ENCODE measurements at places on chromosomes 11 and 22.
A peak's percentile ranks its signal among the peaks of the same experiment; 100 is the strongest.

DNA sequence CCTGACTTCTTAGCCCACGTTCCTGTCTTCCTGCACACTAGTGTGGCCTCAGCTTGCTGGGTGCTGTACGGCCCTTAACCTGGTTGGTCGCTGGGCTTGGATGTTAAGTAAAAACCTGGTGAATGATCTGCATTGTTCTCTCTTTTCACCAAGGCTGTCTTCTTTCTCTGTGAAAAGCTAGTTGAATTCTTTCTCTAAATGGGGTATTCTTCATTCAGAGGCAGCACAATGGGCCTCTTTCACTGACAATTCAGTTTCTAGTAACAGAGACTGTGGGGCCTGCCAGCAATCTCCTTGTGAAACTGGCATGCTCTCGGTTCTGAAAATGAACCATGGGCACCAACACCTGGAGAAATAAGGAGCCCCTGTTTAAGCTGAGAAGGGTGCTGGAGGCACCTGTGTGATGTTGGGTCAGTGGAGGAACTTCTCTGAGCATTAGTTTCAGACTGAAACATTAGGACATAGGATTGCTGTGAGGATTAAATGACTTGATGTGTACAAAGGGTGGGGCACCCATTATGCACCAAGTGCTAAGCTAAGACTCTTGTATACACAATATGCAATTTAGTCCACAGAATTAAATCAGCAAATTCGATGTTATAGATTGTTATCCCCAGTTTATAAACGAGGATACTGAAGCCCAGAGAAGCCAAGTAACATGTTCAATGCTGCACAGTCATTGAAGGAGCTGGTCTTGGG is 33.1 kb upstream of the ELF5 start:
- peak; percentile 99 for DNase-seq

DNA sequence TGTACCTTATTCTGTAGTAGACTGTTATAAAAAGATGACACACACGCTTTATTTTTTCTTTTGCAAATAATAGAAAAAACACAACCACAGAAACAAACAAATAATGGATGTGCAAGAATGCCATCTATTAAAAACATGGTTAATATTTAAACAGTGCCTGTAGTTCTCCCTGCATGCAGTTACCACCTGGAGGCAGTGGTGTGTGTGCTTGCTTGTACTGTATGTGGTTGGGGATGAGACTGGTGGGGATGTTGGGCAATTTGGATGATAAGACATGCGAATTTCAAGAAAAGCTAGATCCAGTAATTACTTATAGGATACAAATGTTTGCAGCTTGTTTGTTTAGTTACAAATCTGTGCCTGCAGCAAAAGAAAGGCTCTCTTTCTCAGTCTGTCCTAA is 3.6 kb downstream of the C11orf87 start:
- DNase-seq, result no peak

- no peak for DNase-seq
Measured at GRCh38 chr22:44547371-44547770, 49.3 kb upstream of the RTL6 start.

GRCh38 chr11:44862558-44863101 is 88.1 kb downstream of the TP53I11 start:
- DNase-seq, result no peak

DNA sequence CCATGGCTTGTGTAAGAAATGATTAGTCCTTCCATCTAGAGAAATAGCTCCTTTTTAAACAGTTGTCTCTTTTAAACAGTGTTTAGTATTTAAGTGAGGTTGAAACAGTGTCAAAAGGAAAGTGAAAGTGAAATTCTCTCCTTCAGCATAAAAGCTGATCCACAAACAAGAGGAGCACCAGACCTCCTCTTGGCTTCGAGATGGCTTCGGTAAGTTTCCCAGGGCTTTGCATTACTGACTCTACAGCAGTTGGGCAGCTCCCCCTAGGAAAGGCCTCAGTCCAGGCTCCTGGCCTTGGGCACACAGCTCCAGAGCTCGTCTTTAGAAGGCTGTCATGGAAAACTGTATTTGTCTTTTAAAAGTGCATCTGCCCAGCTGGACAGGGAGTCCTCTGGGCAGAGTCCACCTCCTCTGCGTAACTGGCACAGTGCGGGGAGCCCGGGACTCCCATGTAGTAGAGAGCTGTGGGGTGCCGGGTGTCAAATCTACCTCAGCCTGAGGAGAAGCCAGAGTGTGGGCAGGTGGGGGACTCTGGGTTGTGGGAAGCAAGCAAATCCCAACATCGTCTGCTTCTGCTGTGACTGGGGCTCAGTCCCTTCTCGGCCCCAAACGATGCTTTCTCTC is at the start of gene PLAAT4:
TSS of gene PLAAT4 (plus strand) at position 140 of the 624 bp plus-strand sequence. CDS start at position 201, 61 bp downstream.
- peak; percentile 28 for DNase-seq

- DNase-seq, result no peak
Measured at GRCh38 chr11:33347490-33348125, 90.4 kb downstream of the HIPK3 start.

DNA sequence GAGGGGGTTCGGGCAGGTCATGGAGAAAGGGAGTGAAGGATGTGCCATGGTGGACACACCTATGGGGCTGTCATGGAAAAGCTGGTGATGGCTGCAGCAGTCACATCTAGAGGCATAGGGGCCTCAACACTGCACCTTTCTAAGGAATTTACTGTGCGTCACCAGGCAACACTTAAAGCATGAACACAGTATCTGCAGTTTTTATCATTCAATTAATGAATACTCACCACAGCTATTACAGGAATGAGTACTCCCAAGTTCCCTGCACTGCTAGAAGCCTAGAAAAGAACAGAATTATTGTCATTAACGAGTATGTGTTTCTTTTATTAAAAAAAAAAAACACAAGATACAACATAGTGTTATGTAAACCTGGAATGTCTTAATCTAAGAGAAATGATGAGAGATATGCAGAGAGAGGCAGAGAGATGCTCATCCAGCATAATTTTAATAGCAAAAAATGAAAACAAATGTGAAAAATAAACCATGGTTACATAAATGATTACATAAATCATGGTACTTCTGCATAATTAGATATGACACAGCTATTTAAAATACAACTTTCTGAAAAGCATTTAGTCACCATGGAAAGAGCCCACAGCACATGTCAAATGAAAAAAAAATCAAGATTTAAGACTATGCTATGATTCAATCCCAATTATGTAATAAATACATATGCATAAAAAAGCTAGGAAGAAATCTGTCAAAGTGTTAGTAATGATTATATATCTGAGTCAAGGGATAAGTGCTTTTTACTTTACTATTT is 19.2 kb downstream of the SERPIND1 start:
- no peak for DNase-seq

GRCh38 chr11:75474878-75475766 is 42.1 kb upstream of the KLHL35 start:
- DNase-seq, result no peak

- no peak for DNase-seq
Measured at GRCh38 chr22:45502215-45503049, at the start of gene FBLN1. TSS of gene FBLN1 (plus strand) at chr22:45502883. CDS start at chr22:45502986, 103 bp downstream.

DNA sequence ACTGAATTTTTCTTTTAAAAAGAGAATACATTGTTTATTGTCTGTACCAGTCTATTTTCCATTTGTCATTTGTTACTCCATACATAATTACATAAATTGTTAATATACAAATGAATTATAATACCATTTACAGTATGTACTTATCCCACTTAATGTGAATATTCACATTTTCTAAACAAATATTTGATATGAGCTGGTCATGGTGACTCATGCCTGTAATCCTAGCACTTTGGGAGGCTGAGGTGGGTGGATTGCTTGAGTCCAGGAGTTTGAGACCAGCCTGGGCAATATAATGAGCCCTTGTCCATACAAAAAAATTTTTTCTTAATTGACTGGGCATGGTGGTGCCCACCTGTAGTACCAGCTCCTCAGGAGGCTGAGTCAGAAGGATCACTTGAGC is 6.8 kb downstream of the SC5D start:
- DNase-seq, result no peak

- DNase-seq, result no peak
Measured at GRCh38 chr11:45396394-45396793, 110.3 kb upstream of the SYT13 start.

- DNase-seq, result peak; percentile 42
Measured at GRCh38 chr11:27319072-27319471, 43.9 kb downstream of the CCDC34 start.

- no peak for DNase-seq
Measured at GRCh38 chr22:29856496-29856895, 18.4 kb upstream of the ASCC2 start.

GRCh38 chr22:30004101-30004500 is 76.2 kb upstream of the HORMAD2 start:
- DNase-seq, result no peak

GRCh38 chr11:11251394-11251970 is 101.6 kb downstream of the CSNK2A3 start:
- DNase-seq, result no peak

DNA sequence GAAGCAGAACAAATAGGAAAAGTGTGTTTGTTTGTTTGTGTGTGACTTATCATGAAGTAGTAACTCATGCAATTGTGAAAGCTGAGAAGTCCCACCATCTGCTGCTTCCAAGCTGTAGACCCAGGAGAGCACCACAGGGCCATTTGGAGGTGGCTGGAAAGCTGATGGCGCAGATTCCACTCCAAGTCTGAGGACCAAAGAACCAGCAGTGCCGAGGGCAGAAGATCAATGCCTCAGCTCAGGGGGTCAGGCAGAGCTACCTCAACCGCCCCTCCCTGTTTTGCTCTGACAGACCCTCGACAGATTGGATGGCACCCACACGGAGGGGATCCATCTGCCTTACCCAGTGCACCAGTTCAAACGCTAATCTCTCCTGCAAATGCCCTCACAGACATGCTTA is 896.2 kb downstream of the BRD1 start:
- no peak for DNase-seq

GRCh38 chr11:36500315-36500721 is 9.8 kb downstream of the TRAF6 start:
- DNase-seq, result peak; percentile 70
